Left hindlimb (tissue), 1 donor: ENCODE measurements at places on chromosomes 6 and 20.

- no peak for DNase-seq
Observed at GRCh38 chr6:11621119-11621518, 83.6 kb downstream of the TMEM170B start.

GRCh38 chr6:17505062-17505476, 95.0 kb upstream of the FAM8A1 start:
- no peak for DNase-seq

DNA sequence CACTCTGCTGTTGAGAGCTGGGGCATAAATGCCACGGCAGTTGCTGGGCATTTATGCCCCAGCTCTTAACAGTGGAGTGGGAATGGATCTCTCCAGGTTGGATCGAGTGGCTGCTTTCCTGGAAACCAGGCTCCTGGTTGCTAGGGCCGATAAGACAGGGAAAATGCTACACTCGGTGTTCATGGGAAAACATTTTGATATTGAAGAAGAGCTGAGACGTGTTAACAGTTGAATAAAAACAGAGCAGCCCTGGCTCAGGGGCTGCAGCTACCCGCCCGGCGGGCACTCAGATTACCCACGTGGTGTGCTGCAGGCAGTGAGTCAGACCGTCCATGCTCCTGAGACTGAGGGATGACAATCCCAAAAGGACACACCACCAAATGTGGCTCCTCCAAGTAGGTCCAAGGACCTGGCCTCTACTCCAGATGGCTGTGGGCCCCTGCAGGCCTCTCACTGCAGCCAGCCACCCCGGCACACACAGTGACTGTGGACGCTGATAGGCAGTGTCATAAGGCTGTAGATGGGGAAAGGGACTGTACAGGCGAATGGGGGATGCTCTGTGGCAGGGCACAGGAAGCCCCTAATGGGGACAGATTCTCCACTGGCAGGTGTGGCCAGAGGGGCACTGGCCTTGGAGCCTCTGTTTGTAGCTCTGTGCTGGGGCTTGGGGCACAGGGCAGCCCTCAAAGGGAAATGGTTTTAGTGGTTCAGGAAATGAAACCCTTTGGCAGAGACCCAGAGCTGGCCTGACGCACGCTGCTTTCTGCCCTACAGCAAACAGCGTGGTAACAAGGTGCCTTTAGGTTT, 237.8 kb downstream of the LY86 start:
- peak; percentile 50 for DNase-seq

DNA sequence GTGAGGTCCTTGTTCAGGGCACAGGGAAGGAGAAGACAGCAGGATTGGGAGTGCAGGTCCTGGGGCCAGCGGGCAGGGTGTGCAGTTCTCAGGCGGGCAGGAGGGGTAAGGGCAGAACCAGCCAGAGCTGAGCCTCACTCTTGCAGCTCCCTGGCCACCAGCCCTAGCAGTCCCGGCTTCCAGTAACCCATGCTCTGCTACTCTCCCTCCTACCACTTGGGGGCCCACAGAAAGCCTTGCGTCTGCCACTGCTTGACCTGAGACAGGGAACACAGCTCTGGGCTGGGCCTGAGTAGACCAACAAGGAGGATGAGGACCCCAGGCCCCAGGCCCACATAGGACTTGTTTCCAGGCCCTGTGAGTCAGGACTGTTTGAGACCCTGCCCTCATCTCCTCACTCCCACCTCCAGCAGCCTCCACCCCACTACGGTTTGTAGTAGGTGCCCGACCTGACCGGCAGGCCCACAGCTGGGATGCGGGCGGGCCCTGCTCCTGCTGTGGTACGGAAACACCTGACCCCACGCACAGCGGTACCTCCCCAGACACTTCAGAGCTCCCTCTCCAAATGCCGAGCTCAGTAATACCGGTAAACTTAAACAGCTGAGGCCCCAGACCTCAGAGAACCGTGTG, 39.2 kb downstream of the KCNK5 start:
- DNase-seq, result no peak

- no peak for DNase-seq
Observed at GRCh38 chr6:156780962-156781853, 4.0 kb downstream of the ARID1B start.

GRCh38 chr20:64277571-64278316, 22.2 kb downstream of the PCMTD2 start:
- peak; percentile 56 for DNase-seq

DNA sequence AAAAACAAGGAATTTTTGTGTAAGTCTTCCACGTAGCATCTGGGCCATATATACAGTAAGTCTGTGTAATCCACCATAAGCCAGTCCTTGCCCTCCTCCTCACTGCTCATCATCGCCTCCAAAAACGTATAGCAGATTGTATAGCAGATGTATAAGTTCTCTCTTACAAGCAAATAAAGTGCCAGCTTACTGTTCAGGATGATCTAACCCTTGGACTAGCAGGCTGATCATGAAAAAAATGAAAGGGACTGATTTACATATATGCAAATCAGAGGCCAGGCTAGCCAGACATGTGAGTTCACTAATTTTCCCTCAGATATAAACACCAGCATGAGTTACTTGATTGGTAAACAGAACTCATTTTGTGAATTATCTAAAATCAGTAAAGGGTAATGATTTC, 171.5 kb downstream of the LY86 start:
- DNase-seq, result no peak

GRCh38 chr20:46353500-46354206, 45.4 kb upstream of the CDH22 start:
- DNase-seq, result no peak

DNA sequence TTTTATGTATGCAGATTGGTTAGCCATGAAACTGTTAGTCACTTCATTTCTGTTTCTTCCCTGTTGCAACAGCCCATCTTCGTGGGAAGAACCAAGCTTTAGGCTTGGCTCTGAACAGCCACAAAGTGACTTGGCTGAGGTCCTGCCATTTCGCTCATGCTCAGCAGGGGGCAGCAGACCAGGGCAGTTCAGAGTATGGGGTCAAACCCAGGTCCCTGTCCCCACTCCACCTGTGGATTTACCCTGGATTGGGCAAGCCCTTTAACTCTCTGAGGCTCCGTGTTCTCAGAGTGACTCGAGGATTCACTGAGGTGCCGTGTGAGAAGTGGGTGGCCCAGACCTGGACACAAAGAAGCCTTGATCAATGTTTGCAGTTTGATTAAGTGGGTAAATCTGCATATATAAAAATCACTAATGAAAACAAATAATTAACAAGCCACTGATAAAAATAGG, 19.8 kb upstream of the MAP1LC3A start:
- no peak for DNase-seq

DNA sequence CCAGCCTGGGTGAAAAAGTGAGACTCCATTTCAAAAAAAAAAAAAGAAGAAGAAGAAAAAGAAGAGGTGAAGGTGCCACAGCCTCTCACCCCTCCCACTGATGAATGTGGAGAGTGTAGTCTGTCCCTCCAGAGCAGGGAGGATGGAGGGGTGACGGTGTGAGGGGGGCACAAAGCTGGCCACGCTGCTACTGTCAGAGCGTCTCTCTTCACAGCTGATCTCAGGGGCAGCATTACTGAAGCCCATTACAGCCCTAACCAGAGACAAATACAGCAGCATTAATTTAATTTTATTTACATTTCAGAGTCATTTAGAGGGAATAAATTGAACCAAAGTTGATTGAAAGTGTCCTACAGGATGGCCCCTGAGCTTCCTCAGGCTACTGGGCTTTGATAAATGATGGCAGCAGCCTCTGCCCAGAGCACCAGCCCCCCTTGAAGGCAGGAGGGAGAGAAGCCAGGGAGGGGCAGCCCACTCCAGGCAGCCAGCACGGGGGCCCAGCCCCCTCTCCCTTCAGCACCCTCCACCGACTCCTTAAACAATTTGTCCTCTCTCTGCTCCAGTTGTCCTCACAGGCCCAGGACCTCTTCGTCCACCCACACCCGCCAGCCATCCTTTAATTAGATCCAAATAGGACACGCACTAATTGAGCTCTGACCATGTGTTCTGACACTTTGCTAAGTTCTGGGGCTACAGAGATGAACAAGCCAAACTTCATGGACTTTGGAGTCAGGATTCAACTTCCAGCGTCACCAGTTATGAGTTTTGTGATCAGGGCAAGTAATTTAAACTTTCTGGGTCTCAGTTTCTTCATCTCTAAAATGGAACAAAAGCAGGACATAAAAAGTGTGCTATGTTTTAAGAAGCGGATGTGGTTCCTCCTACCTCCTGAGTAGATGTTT, 18.6 kb upstream of the ZFAND3 start:
- DNase-seq, result no peak
